ENCODE measurements at places on chromosomes 4 and X. TPM values are rescaled to one million over a fixed set of nuclear protein-coding genes. Genes with fewer than 3 reads are reported as not detected.

NUDT9 gene
- 9.1 TPM for total RNA-seq

CLDN34 gene
- total RNA-seq: not detected

GPR34 gene
- not detected for total RNA-seq

BEND2 gene
- total RNA-seq: not detected

GAGE12H gene
- not detected for total RNA-seq

USP26 gene
- not detected for total RNA-seq

SLITRK4 gene
- not detected for total RNA-seq

TMEM129 gene
- total RNA-seq: 94.2 TPM

HSFX4 gene
- total RNA-seq: not detected

SSX4 gene
- total RNA-seq: not detected

TRIM60 gene
- total RNA-seq: not detected

PLXNB3 gene
- total RNA-seq: 10.3 TPM
